NCI-H2107 (cell line): ENCODE measurements at places on chromosomes 3 and 15.
A peak's percentile ranks its signal among the peaks of the same experiment; 100 is the strongest.

DNA sequence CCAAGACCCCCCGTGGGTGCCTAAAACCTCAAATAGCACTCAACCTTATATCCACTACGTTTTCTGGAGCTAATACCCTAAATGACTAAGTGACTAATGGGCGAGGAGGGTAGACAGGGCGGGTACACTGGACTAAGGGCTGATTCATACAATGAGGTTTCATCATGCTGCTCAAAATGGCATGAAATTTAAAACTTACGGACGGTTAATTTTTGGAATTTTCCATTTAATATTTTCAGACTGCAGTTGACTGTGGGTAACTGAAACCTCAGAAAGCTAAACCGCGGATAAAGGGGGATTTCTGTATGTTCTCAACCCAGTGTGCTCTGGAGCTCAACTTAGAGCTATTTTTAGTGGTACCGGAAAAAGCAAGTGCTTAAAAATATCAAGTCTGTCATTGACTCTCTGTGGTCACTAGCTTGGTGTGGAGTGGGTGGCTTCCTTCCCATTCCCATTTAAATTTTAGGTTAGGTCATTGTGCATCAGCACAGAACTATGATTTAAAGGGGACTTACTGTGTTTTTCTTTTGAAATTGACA is 72.9 kb downstream of the LRRC28 start:
- DNase-seq, result no peak

DNA sequence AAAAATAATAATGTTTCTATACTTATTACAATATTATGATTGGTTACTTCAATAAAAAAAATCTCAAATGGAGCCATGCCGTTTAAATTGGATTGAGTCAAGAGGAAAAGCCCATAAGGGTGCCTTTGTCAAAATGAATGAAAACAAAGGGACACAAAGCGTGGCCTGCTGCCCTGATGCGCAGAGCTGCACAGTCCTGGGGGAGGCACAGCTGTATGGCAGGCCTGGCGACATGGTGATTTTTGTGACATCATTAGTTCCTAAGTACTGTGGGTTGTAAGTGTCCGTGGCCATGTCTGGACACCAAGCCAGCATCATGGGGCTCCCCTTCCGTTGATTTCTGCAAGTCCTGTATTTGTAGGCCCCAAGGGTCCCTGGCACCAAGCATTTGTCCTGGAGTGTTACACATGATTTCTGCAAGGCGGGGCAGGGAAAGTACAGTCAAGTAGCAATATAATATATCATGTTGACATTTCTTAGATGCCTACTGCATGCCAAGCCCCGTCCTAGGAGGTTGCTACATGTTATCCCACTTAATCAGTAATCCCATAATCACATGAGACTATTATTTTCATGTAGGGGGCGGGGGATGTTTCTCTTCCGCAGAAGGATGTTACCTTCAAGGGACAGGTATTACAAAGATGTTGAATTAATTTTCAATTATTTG is 59.7 kb downstream of the GHSR start:
- no peak for DNase-seq

DNA sequence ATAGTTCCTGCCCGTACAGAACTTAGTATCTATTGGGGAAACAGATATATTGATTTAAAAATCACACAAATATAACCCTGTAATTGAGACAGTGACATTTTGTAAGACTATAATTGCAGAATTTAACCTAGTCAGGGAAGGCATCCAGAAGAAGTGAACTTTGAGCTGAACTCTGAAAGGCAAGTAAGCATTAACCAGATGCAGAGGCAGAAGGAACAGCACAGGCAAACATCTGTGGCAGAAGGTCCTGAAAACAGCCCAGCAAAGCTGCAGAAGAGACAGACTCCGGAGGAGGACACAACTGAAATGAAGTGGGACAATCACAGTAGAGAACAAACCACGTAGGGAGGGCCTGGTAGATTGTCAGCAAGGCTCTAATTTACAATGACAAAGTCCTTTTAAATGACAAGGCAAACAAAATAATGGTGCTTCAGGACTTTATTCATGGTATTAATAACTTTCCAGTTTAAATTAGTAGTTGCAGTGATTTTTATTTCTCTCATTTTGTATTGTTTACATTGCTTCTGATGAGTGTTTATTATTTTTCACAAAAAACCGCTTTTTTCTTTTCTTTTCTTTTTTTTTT is 14.5 kb downstream of the BCL2A1 start:
- no peak for DNase-seq

DNA sequence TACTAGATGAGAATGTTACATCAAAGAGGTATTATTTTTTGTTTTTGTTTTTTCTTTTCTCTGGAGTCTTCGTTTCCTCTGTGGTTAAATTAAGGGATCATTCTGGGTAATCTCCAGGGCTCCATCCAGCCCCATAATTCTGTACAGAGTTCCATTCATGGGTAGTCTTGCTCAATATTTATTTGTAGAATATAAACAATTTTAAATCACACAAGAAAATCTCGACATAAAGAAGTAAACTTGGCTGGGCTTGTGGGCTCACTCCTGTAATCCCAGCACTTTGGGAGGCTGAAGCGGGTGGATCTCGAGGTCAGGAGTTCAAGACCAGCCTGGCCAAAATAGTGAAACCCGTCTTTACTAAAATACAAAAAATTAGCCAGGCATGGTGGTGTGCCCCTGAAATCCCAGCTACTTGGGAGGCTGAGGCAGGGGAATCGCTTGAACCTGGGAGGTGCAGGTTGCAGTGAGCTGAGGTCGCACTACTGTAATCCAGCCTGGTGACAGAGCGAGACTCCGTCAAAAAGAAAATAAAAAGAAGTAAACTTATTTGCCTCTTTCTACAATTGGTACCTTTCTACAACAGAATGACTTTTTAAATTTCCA is 166.8 kb upstream of the TGFBR2 start:
- no peak for DNase-seq

DNA sequence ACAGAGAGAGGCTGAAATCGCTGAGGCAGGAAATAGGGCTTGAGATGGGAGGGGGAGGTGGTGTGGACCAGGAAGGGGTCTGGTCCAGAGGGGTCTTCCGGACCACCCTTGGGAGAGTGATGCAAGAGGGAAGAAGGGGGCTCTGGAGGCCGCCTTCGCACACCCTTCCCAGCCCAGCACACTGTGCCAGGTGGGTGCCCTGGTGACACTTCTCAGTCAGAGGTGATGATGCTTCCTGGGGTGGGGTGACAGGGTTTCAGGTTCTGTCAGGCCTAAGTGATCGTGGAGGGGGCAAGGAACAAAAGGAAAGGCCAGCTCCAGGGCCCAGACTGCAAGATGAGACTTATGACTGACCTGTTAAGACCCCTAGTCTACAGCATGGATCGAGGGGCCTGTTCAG is 12.7 kb downstream of the SEMA3G start:
- no peak for DNase-seq

- DNase-seq, result peak; percentile 81
These were observed 82.6 kb upstream of the GCNT3 start for GRCh38 chr15:59528961-59529402.

DNA sequence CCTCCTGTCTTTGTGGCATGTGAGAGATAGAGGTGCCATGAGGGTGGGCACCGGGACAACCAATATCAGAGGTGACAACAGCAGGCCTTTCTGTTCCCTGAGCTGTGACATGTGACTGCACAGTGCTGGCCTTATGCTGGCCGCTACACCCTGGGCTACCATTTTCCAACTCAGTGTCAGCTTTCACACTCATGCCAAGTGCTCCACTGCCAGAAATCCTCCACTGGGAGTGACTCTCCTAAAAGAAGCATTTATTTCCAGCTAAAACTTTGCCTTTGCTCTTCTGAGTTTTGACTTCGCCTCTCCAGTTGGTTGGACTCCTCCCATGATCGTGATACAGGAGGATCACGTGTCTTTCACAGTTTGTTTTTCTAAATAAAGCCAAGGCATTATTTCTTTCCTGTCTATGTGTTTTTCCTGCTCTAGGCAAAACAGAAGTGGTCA is 31.4 kb downstream of the CA12 start:
- DNase-seq, result no peak

DNA sequence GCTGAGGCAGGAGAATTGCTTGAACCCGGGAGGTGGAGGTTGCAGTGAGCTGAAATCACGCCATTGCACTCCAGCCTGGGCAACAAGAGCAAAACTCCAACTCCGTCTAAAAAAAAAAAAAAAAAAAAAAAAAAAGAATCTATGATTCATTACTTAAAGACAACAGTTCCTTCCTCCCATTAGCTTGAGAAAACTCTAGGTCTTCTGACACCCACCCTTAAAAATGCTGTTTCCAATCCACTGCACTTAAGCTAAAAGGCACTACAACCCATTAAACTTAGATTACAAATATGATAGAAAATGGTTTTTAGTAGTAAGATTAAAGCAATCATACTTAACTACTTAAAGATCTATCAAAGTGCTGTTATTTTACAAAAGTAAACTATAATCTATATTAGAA is 40.0 kb upstream of the BHLHE40 start:
- no peak for DNase-seq

DNA sequence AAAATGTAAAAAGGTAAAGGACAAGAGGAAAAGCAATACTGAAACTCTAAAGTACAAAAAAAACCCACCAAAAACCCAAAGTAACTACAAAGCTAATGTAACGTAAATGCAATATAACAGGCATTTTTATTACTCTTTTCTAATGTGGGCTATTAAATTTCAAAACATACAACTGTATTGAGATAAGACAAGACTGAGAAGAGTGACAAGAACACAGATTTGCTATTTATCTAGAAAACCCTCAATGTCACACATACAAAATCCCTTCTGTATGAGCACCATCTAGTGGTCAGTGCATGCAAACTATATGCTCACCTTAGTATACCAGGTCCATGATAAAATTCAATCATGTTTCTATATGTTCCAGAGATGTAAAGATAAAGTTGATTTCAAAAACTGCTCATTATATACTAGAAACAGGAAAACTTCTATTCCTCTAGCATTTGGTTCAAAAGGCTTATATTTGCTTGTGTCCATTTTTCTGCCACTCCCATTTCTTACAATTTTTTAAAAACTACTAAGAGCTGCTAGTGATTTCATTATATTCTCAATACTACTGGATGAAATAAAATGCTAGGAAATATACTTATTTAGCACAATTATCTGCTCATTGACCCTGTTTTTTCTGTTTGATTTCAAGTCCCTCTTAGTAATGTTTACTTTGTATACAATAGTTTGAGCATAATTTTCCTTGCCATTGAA is 111.4 kb downstream of the DLG1 start:
- DNase-seq, result peak; percentile 56

DNA sequence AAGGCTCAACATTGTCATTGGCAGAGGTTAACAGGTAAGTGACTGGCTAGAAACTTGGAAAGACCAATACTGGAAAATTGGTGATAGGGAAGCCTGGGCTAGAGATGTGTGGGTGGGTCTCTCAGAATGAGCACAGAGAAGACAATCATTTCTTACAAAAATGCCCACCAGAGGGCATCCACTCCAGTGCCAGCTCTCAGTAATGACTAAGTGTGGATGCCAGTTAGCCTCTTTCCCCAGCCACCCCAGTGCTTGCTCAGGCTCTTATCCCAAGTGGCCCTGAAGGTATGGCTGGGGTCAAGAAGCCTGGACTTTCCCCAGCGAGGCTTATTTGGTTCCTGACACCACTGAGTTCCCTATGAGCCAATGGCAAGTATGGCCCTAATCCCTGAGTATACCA is 115.9 kb upstream of the ST8SIA2 start:
- no peak for DNase-seq

- DNase-seq, result no peak
These were observed 344.0 kb upstream of the RARB start for GRCh38 chr3:25084016-25084415.

DNA sequence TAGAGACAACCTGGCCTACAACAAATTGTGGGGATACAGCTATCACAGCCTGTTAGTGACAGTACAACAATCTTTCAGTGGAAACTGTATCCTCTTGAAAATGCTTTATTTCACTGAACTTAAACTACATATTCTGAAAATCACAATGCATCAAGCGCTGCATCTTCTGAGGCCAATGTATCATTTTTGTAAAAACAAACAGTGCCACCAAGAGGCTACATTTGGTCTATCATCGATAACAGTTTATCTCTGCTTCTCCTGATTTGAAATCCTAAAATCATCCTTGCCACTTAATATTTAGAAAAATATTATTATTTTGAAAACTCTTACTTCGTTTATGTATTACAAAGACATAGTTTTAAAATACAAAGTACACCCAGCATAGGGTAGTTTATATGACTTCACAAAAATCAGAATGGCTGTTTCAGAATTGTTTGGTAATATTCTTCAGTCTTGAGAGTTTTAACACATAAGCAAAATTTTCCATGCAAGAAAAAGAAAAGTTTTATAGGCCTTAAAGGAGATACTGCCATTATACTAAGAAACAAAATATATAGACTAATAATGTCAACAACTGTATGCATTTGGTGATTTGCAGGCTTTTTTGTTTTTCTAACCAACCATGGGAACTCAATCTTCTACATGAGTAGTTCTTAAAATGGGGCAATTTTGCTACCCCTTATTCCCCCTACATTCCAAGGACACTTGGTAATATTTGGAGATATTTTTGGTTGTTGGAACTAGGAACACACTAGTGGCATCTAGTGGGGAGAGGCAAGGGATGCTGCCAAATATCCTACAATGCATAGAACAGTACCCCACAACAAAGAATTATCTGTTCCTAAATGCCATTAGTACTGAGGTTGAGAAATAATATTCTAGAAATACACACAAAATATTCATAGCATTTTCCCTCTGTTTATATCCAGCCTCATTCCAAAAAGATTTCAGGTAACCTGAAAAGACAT is 42.3 kb downstream of the WDR72 start:
- no peak for DNase-seq

- DNase-seq, result peak; percentile 88
These were observed 55.0 kb downstream of the GOLIM4 start for GRCh38 chr3:168040607-168041208.

GRCh38 chr3:58041826-58042324 is 33.7 kb downstream of the FLNB start:
- DNase-seq, result no peak

GRCh38 chr3:123122525-123123315 is 55.9 kb downstream of the PDIA5 start:
- DNase-seq, result no peak

- DNase-seq, result no peak
These were observed 195.6 kb downstream of the RPLP1 start for GRCh38 chr15:69648212-69648611.

GRCh38 chr3:8261018-8261417 is 240.6 kb upstream of the LMCD1 start:
- no peak for DNase-seq

DNA sequence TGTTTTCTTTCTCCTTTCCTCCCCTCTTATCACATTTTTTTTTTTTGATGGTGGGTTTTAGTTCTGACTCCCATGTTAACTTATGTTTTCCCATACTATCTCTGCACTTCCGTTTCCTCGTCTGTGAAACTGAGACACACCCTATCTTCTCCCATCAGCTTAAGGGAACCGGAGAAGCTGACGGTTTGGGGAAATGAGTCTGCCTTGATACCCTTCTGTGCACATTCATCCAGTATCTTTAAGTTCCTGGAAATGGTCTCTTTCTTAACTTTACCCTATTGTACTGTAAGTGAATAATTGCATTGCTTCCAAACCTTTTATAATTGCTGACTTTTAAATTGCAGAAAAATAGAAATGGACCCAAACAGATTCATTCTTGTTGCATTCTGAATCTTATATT is 26.2 kb upstream of the CFAP161 start:
- DNase-seq, result no peak
